ENCODE measurements at places on chromosomes 5 and 9. TPM values are rescaled to one million over a fixed set of nuclear protein-coding genes. Genes with fewer than 3 reads are reported as not detected.

DNA sequence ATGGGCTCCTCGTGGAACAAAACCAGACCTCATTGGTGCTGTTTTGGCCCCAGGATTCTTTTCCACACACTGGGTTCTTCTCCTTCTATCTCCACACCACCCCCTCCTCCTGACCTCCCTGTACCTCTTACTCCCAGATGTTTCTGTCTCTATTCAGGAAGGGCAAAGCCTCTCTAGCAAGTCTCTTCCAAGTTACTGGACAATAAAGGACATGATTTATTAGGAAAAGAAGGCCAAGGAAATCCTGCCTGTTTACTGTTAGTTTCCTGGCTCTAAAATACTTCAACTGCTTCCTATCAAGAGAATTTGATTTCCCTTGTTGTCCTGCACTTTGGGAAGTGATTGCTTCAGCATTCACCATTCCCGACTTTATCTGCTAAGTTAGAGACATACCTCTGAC lies 262.0 kb downstream of the SAXO1 start:
- no peak for DNase-seq

DNA sequence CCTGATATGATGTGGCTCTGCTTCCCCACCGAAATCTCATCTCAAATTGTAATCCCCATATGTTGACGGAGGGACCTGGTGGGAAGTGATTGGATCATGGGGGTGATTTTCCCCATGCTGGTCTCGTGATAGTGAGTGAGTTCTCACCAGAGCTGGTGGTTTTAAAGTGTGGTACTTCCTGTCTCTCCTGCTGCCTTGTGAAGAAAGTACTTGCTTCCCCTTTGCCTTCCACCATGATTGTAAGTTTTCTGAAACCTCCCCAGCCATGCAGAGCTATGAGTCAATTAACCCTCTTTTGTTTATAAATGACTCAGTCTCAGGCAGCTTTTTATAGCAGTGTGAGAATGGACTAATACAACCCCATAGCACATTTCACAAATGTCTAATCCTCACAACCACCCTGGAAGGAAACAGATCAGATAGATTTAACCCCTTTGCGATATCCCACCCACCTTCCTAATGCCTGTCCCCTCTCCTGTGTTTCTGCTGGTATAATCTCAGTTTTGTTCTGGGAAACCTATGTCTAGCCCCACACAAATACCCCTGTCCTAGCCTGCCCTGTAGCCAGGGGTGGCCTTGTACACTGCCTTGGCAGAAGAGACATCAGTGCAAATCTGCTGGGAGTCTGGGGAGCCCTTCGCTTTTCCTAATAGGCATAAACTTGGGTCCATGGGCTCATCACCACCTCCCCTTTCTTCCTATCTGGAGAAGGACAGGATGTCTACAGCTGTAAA lies 157.0 kb upstream of the RAI14 start:
- DNase-seq: peak; percentile 35

DNA sequence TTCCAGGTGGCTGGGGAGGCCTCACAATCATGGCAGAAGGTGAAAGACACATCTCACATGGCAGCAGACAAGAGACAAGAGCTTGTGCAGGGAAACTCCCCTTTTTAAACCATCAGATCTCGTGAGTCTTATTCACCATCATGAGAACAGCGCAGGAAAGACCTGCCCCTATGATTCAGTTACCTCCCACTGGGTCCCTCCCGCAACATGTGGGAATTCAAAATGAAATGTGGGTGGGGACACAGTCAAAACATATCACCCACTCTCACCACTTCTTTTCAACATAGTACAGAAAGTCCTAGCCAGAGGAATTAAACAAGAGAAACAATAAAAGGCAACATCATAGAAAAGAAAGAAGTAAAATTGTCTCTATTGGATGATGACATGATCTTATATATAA lies 223.4 kb upstream of the SLC24A2 start:
- DNase-seq: no peak

- no peak for DNase-seq
These were observed 131.4 kb downstream of the MED10 start for GRCh38 chr5:6246820-6247437.

CAMK2A gene
- polyA plus RNA-seq: 78.6 TPM

DNA sequence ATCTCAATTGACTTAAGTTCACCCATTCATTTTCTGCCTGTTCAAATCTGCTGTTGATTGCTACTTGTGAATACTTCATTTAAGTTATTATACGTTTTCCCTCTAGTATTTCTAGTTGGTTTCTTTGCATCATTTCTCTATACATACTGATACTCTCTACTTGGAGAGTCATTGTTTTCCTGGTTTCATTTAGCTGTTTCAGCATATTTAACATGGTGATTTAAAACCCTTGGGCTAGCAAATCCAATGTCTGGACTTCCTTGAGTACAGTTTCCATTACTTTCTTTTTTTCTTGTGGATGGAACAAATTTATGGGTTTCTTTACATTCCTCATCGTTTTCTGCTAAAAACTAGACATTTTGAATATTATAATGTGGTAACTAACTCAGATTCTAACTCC lies 90.7 kb downstream of the AP3B1 start:
- no peak for DNase-seq

PDGFRB gene
- polyA plus RNA-seq: 112 TPM

Data from muscle of back (tissue), 13 donors.